ENCODE measurements at places on chromosomes 7 and 10.
A peak's percentile ranks its signal among the peaks of the same experiment; 100 is the strongest.

DNA sequence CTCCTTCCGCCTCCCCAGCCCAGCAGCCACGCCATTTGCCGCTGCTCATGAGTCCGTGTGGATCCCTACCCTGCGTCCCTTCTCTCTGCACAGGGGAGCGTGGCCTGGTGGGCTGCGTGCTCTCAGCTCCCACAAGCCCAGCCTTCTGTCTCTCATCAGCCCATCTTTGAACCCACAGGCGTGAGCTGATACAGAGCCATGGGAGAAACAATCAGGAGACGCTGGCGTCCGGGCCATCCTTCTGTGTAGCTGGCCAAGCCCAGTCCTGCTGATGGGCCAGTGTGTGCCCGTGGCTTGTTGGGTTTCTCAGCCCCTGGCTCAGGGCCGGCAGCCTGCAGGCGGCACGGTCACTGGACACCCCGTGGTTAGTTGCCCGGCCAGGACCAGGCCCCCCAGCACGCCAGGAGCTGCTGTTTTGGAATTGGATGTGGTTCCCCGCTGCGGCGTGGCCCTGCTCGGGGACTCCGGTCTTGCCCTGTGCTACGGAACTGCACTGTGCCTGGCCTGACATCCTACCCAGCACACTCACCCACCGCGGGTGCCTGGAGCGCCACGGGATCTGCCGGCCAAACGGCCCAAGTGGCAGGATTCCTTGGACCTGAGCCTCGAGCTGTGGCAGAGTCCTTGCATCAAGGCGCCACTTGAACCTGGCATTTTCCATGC lies 88.9 kb downstream of the ELFN1 start:
- DNase-seq: no peak

GRCh38 chr7:84801396-84801795 lies 385.5 kb downstream of the SEMA3D start:
- DNase-seq: peak; percentile 19

DNA sequence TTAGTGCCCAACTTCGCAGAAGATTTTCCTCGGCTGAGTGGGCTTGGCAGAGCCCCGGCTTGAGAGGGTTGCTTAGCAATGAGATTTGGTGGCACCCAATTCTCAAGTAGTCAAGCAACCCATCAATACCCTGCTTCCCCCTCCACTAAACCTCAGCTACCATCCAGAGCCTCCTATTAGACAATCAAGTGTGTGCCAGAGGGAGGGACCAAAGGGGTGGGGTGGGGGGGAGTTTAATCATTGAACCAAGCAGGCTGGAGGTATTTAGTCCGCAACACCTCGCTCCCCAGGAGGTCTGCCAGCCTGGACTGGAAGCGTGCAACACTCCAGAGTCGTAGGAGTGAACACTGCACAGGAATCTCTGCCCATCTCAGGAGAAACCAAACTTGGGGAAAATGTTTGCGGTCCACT lies at the start of gene HKDC1:
Gene HKDC1, plus strand, starts transcription at position 292 of the 411 bp plus-strand sequence. Its CDS starts 104 bp downstream, at position 396.
- no peak for DNase-seq

DNA sequence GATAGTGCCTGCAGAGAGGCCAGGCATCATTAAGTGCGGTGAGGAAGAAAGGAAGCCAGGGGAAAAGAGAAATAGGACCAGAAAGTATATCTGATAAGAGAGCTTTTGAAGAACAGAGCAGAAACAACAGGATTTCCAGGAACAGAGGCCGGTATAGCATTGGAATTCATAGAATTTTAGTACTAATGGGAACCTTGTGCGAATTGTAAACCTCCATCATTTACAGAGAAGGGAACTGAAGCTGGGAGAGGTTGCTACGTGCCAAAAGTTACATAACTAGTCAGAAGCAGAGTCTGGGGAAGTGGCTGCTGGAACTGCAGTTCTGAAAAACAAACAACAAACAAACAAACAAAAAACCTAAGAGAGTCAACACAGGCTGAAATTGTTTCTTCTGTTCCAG lies 5.4 kb upstream of the ZMYND11 start:
- DNase-seq: no peak

DNA sequence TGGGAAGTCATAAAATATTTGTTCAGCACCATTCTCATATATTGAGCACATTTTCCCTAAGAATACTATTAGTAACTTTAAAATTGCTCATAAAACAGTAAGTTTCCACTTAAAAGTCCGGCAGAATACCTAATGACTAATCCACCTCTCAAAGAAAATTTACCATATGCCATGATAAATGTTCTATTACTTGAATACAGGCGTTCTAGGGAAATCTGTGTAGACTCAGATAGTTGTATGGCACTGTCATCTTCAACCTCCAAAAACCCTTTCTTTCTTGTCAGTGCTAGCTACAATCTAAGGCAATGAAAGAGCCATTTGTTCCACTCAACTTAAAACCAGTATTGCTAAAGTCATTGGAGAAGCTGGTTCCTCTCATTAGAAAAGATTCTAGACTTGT lies 7.3 kb downstream of the GPR37 start:
- DNase-seq: no peak

GRCh38 chr7:71752171-71752935 lies 620.4 kb downstream of the GALNT17 start:
- peak; percentile 5 for DNase-seq

DNA sequence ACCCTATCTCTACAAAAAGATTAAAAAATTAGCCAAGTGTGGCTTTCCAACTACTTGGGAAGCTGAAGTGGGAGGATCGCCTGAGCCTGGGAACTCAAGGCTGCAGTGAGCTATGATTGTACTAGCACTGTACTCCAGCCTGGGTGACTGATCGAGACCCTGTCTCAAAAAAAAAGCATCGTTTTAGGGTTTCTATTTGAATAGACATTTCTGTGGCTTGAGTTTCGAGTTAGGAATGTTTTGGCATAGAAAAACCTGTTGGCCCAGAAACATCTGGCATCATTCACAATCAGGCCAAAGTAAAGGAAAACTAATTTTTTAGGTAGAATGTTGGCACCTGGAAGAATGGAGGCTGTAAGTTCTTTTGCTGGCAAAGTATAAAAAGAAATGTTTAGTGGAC lies 72.4 kb downstream of the AUTS2 start:
- peak; percentile 7 for DNase-seq

DNA sequence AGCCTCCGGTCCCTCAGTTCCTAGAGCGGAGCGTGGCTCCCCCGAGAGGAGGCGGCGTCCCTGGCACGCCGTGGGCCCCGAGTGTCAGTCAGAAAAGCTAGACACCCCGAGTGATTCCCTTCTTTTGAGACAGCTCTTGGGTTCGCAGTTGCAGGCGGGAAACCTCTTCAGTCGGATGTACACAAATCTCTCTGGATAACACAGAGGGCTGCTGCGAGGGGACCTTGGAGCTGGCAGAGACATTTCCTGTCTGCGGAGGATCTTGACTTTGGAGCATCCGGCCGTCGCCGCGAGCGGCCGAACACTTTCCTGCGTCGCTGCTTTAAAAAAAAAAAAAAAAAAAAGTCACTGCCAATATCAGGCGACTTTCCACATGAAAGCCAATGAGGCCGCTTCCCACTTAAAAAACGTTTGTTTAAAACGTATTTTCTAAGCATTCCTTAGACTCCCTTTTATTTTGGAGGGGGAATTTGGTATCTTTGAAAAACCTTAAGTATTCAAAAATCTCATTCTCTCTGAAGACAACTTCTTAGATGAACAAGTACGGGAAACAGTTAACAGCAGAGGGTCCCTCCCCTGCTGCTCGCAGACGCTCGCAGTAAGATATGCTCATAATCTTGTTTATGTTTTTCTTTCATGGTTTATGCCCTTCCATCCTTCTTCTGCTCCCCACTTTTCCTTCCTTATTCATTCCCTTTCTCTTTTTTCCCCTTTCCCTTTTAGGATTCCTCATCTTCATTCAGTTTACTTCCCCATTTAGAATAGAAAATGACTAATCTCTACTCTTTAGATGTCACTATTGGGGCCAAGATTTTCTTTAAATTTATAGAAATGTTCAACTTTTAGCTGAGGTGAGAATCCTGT lies 10.0 kb downstream of the HHEX start:
- DNase-seq: no peak

DNA sequence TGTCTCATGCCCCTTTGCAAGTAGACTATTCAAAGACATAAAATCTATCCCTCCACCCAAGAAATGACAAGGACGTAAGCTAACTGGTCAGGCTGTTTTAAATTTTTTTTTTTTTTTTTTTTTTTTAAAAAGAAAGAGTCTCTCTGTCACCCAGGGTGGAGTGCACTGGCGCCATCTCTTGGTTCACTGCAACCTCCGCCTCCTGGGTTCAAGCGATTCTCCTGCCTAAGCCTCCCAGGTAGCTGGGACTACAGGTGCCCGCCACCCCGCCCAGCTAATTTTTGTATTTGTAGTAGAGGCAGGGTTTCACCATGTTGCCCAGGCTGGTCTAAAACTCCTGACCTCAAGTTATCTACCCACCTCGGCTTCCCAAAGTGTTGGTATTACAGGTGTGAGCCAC lies 11.2 kb downstream of the TRA2A start:
- no peak for DNase-seq

GRCh38 chr10:93999401-93999851 lies 5.7 kb downstream of the PLCE1 start:
- peak; percentile 40 for DNase-seq

- no peak for DNase-seq
Observed at GRCh38 chr7:116162254-116162653, 48.1 kb upstream of the TES start.

DNA sequence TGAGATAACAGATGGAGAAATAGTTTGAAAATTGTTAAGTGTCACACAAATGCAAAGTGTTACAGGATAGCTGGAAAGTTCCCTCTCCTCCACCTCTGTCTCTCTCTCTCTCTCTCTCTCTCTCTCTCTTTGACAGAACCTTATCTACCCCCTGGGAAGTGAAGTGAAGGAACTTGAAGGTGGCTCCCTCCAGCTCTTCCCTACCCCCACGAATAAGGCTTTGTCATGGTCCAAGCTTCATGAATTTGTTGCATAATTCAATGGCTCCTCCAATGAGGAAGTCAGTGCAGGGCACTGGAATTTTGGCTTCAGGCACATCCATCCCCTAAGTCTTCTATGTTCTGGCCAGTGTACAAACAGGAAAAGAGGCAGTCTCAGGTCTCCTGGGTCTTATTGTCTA lies 66.4 kb downstream of the CDHR3 start:
- DNase-seq: no peak

DNA sequence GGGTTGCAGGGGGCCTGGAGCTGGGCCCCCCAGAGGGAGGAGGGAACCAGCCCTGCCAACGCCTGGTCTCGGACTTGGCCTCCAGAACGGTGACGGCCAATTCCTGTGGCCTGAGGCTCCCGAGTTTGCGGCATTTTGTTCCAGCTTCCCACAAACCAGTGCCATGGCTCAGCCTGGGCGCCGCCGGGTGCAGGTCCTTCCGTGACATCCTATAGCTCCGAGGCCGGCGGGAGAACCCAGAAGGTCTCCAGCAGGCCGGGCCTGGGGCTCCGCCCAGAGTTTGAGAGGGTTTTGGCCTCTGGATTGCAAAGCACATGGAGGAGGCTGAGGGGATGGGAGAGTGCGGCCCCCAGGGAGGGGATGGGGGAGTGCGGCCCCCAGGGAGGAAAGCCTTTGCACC lies 92.6 kb downstream of the UNCX start:
- no peak for DNase-seq

- DNase-seq: peak; percentile 9
Observed at GRCh38 chr10:49298983-49299815, at the start of gene C10orf71. Gene C10orf71, plus strand, starts transcription at chr10:49299170. Its CDS starts 23,376 bp downstream, at chr10:49322546.

- DNase-seq: no peak
Observed at GRCh38 chr10:88901984-88902789, 22.1 kb downstream of the STAMBPL1 start.

GRCh38 chr7:13790611-13791010 lies 198.9 kb downstream of the ETV1 start:
- DNase-seq: no peak

DNA sequence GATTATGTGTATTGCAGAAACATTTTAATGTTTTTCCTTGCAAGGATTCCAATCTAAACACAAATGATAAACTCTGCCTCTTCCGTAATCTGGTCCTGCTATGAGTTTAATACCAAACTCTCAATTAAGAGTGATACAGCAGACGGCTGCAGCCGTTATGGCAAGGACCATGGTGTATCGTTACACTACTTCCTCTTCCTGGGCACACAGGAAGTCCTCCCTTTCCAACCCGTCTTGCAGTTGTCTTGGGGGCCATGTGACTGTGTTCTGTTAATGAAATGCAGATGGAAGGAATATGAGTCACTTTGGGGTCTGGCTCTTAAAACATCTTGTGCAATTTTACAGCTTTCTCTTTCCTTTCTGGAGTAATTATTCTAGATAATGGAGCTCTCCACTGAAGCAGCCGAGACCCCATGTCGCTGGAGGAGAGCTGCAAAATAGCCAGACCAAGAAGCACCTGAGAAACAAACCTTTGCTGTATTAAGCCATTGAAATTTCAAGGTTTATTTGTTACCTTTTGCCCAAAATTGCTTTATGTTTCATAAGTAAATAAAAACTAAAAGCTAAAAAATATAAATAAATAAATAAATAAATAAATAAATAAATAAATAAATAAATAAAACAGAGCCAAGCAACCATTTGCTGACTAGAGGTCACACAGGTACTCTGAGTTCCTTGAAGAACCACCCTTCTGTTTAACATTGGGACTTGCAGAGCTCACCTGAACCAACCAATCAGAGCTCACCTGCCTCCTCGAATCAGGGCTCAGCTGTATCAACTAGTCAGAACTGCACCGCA lies 74.7 kb downstream of the FRMPD2 start:
- peak; percentile 87 for DNase-seq

DNA sequence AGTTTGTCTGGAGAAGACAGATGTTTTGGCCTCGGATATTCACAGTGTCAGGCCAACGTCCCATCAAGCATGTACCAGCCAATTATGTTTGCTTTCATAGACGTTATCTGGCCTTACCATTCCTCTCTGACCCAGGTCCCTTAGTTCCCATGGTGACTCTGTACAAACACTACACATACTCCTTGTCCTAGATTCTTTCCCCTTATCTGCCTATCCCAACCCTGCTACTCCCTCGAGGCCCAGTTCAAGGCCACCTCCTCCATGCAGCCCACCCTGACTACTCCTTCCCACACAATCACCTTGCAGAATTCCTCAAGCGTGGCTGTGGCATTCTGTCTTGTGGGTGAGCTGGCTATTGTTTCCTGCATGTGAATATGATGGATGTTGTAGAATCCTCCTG lies 155.2 kb downstream of the PRKAG2 start:
- no peak for DNase-seq

DNA sequence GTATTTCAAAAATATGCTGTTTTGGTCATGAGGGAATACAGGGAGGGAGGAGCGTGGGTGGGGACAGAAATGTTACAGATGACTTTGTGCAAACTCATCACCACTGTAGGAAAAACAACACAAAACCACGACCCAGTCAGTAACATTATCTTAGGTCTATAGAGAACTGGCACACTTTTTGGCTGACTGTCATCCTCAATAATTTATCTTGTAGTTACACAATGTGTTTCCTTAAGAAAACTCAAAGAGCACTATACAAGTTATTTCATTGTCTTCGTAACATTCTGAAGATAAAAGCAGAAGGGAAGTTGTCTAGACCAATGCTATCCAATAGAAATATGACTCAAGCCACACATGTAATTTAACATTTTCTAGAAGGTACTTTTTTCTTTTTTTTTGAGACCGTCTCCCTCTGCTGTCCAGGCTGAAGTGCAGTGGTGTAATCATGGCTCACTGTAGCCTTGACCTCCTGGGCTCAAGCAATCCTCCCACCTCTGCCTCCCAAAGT lies 16.9 kb upstream of the CDK14 start:
- peak; percentile 89 for DNase-seq
